ENCODE measurements at places on chromosomes 5 and 9. TPM values are rescaled to one million over a fixed set of nuclear protein-coding genes. Genes with fewer than 3 reads are reported as not detected.
A peak's percentile ranks its signal among the peaks of the same experiment; 100 is the strongest.

- no peak for DNase-seq
Measured at GRCh38 chr9:35026671-35027070, 37.1 kb downstream of the DNAJB5 start.

GRCh38 chr5:10387690-10388089 lies 34.2 kb downstream of the MARCHF6 start:
- no peak for DNase-seq

CFAP90 gene
- not detected for total RNA-seq

NSG2 gene
- total RNA-seq, result 0.27 TPM

DNA sequence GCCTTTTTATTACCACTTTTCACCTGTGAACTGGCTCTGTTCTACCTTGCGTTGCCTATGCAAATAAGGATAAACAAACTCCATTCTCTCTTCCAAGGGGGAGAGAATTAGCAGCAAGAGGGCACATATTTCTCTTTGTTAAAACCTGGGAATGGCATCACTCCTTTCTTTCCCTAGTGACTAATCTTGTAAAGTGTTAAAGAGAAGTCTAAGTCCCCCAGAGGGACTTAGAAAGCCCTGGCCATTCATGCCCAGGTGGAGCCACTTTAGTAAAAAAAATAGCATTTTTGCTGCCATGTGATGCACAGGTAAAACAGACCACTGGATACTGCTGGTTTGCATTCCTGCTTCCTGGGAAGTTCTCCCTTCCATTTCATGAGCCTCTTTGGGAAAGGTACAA lies 148.4 kb downstream of the MAN2A1 start:
- DNase-seq, result no peak

DNA sequence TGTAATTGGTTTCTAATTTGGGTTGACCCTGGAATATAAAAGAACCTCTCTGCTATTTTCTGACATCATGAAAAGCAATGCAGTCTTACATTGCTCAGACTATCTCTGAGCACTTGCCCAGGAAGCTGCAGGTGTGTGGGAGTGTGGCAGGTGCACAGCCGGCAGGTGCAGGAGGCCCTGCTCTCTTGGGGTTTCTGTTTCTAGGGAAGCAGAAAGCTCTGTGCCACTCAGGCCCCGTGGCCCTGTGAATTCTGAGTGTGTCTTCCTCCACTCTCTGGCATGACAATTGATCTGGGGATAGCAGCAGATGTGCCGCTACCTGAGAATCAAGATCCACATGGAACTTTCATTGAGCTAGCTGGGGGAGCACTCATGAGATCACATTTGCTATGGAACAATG lies 45.7 kb upstream of the IRX2 start:
- no peak for DNase-seq

PRRT1B gene
- total RNA-seq, result 2.0 TPM

DNA sequence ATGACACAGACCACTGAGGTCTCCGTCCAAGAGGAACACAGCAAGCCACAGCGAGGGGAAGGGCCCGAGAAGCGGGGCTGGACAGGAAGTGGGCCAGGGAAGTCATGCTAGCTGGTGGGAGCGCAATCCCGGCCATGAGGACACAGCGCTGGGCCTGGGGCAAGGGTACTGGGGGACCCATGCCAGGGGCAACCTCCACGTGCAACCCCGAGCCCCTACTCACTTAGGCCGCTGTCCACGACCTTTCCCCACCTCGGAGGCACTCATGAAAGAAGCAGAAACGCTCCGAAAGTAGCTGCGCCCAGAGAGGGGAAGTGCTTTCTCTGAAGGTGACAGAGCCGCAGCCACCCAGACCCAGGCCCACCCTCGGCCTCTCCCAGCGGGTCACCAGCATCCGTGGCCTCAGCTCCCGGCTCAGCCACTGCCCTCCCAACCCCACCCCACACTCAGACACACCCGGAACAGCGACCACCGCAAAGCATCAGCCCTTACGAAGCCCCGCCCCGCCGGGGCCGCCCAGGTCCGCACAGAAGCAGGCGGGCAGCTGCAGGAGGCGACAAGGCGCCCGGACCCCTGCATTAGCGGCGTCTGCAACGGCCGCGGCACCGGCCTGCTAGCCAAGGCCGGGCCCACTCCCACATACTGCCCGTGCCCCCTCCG lies 782 bp downstream of the BICD2 start:
- DNase-seq, result no peak

MCIDAS gene
- 0.22 TPM for total RNA-seq

GRCh38 chr9:135256581-135257354 lies 169.3 kb downstream of the OLFM1 start:
- no peak for DNase-seq

DNA sequence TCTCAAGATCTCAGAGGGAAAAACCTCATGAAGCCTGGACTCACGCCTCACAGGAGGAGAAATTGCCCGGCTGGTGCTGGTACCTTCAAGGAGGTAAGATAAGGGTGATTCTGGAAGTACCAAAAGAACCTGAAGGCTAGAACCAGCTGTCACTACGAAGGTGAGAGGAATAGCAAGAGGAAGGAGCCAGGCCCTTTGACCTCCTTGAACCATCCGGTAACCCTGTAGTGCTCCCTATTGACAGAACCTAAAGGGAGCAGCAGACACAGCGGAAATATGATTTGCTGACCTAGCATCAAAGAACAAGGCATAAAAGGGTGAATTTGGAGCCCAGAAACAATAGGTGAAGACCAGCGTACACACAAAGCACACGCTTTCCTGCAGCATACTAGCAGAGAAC lies 92.2 kb downstream of the DOCK8 start:
- DNase-seq, result peak; percentile 43

DNA sequence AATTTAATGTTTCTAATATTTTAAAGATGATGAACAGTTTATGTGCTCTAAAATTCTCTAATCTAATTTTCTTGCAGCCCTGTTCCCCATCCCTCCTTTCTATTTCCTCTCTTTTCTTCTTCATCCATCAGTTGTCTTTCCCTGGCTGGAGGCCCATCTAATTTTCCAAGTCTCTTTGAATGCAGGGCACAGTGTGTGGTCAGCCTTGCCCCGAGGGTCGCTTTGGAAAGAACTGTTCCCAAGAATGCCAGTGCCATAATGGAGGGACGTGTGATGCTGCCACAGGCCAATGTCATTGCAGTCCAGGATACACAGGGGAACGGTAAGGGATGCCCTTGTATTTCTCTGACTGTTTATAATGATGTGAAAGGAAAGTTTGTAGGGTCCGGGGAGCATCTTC lies 111.8 kb downstream of the MEGF10 start:
- no peak for DNase-seq

RNF208 gene
- total RNA-seq, result 9.3 TPM

SPINK7 gene
- total RNA-seq, result not detected

- peak; percentile 82 for DNase-seq
Measured at GRCh38 chr9:107637421-107638420, 148.2 kb upstream of the KLF4 start.

MTRR gene
- total RNA-seq, result 45.1 TPM

GRCh38 chr5:80082731-80083100 lies 47.6 kb downstream of the THBS4 start:
- DNase-seq, result peak; percentile 40

GRCh38 chr9:89822996-89823395 lies 218.2 kb downstream of the GADD45G start:
- DNase-seq, result no peak

- DNase-seq, result no peak
Measured at GRCh38 chr9:87334366-87334765, 163.3 kb upstream of the DAPK1 start.

GRCh38 chr5:102815540-102816332 lies 60.6 kb downstream of the PAM start:
- no peak for DNase-seq

GRCh38 chr5:14928661-14929060 lies 57.1 kb upstream of the ANKH start:
- no peak for DNase-seq

GRCh38 chr9:93300585-93301081 lies 116.7 kb downstream of the WNK2 start:
- peak; percentile 81 for DNase-seq

DNA sequence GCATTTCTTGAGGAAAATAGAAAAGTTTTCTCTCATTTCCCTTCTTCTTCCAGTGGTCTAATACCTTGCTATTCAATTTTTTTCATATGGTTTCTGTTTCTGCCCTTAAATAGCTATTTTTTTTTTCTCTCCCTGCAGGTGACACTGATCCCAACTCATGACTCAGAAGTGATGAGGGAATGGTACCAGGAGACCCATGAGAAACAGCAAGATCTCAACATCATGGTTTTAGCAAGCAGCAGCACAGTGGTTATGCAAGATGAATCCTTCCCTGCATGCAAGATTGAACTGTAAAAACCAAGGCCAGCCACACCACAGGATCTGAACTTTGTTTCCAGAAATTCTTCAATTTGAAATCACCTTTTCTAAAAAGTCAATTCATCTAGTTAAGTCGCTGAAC lies 97.7 kb downstream of the MAP1B start:
- DNase-seq, result no peak

DNA sequence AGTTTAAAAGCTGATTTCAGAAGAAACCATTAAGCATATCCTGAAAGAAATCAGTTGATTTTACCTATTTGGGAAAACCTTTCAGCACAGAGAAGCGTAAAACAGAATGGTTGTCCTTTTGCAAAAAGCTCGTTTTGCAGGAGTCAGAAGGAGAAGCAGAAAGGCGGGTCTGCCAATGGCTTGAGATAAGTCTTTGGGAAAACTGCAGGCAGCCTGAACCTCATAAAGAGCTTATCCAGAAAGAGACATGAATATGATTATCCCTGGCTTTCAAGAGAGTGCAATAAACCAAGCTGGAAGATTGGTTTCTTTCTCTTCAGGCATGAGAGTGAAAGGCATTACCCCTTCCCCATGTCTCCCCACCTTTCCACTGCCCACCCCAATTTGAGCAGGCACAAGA lies 353.3 kb downstream of the ARHGEF28 start:
- no peak for DNase-seq

GRCh38 chr9:79013715-79014610 lies 557.8 kb upstream of the TLE4 start:
- no peak for DNase-seq

- no peak for DNase-seq
Measured at GRCh38 chr9:106077731-106078130, 383.4 kb downstream of the TMEM38B start.

- DNase-seq, result no peak
Measured at GRCh38 chr9:127216888-127217217, 47.7 kb upstream of the GARNL3 start.

- no peak for DNase-seq
Measured at GRCh38 chr5:179542170-179542569, 8.2 kb upstream of the RUFY1 start.

- DNase-seq, result no peak
Measured at GRCh38 chr5:178123966-178124925, 6.6 kb upstream of the RMND5B start.

GRCh38 chr9:37512437-37512836 lies 26.7 kb downstream of the POLR1E start:
- no peak for DNase-seq

DNA sequence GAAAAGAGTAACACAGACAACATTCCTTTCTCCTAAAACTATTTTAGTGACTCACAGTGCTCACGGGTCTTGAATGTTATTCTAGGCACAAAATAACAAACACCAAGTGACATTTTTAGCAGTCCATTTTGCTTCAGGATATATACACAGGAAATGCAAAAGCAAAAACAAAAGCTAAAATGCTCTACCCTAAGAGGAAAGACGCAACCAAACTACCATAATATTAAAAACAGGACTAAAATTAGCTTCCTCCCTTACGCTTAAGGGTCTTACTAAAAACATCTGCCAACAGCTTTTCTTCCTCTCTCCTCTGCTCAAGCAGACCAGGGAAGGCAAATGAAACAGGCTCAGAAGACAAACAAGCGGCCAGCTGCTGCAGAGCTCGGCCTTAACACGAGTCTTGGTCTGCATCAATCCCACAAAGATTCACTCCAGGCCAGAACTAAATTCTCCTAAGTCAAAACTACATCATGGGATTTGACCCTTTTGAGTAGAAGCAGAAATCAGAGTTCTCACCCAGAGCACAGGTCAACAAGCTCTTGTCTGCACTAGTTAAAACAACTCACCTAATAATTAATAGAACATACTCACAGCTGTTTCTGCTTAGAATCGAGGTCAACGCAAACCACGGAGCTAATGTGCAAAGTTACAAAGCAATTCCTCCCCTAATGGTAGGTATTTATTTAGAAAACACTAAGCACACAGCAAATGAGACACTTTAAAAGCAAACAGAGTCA lies 62.3 kb downstream of the RAPGEF1 start:
- no peak for DNase-seq

- DNase-seq, result no peak
Measured at GRCh38 chr5:2948875-2949274, 197.4 kb upstream of the IRX2 start.

CCL27 gene
- total RNA-seq, result not detected

GRCh38 chr9:134174073-134174449 lies 9.7 kb upstream of the RNU6ATAC start:
- DNase-seq, result no peak

GRCh38 chr5:109688970-109689739 lies 572 bp upstream of the MAN2A1 start:
- peak; percentile 90 for DNase-seq

LCN1 gene
- not detected for total RNA-seq

NEUROG1 gene
- not detected for total RNA-seq

GRCh38 chr5:122880749-122881148 lies 35.3 kb downstream of the SNX24 start:
- DNase-seq, result no peak

FAXDC2 gene
- total RNA-seq, result 20.8 TPM

DNA sequence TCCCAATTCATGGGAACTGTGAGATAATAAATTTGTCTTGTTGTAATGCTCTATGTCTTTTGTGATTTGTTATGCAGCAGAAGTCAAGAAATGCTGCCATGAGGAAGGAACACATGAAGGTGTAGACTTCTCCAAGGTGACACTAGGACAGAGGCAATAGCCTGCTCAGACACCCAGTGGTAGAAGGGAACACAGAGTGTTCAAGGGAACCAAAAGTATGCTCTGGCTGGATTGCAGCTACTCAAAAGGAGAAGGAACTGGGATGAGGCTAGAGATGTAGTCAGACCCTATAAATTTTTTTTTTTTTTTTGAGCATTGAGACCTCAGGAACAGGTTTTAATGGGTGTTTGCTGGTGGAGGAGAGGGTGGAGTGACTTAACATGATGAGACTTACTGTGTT lies 232.5 kb downstream of the PARP8 start:
- DNase-seq, result no peak

- DNase-seq, result no peak
Measured at GRCh38 chr9:15221746-15222145, 85.3 kb downstream of the TTC39B start.

TLR4 gene
- 3.2 TPM for total RNA-seq

DNA sequence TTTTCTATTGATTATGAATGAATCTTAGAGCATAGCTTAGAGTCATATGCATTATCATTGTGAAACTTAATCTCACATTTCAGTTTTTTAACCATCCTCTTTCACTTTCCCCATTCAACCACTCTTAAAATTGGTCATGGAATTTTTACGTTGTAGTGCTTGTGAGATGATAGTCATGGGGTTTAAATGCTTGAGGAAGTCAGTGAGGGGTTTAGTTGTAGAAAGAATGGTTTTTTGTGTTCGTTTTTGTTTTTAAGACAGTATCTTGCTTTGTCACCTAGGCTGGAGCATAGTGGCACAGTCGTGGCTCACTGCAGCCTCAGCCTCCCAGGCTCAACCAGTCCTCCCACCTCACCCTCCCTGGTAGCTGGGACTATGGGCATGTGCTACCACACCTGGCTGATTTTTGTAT lies 19.6 kb downstream of the UGCG start:
- DNase-seq, result no peak
